ENCODE measurements at places on chromosomes 12 and 14.

DNA sequence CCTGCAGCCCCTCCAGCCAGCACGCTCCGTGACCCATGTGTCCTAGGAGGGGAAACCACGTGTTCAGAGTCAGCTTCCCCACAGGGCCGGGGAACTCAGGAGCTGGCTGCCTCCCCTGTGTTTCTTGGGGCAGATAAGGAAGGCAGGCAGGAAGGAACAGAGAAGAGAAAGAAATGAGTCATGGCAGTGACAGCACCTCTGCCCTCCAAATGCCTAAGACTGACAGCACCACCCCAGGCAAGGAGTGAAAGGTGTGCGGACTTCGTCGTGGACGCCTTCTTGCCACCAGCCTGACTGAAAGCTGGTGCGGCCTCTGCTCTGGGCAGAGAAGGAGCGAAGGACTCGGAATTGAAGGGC lies 167.0 kb upstream of the FKBP4 start:
- DNase-seq: no peak

- DNase-seq: no peak
Measured at GRCh38 chr12:124705545-124706138, 138.2 kb upstream of the NCOR2 start.

- no peak for DNase-seq
Measured at GRCh38 chr12:6335451-6336078, 6.3 kb downstream of the TNFRSF1A start.

GRCh38 chr12:32454075-32454474 lies 54.7 kb downstream of the FGD4 start:
- no peak for DNase-seq

DNA sequence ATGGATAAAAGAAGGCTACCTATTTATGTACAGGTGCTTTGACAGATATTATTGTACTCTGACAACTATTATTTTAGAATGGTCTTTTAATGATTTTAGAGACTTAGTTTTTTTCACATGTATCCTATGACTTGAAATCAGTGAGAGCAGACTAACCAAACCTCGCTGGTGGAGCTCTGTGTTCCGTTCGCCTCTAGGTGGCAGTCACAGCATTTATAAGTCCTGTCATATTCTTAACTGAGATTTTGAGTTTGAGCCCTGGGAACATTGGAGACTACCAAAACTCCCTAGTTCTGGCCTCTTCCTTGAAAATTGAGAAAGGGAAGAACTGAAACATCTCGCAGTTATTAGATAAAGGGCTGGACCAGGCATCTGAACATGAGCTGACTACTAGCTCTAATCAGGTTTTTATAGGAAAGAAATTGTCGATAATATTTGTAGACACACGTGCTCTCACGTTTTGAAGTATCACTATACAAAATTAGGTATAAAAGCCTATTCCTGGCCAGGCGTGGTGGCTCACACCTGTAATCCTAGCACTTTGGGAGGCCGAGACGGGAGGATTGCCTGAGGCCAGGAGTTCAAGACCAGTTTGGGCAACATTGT lies 48.3 kb downstream of the TTLL5 start:
- peak; percentile 79 for DNase-seq

DNA sequence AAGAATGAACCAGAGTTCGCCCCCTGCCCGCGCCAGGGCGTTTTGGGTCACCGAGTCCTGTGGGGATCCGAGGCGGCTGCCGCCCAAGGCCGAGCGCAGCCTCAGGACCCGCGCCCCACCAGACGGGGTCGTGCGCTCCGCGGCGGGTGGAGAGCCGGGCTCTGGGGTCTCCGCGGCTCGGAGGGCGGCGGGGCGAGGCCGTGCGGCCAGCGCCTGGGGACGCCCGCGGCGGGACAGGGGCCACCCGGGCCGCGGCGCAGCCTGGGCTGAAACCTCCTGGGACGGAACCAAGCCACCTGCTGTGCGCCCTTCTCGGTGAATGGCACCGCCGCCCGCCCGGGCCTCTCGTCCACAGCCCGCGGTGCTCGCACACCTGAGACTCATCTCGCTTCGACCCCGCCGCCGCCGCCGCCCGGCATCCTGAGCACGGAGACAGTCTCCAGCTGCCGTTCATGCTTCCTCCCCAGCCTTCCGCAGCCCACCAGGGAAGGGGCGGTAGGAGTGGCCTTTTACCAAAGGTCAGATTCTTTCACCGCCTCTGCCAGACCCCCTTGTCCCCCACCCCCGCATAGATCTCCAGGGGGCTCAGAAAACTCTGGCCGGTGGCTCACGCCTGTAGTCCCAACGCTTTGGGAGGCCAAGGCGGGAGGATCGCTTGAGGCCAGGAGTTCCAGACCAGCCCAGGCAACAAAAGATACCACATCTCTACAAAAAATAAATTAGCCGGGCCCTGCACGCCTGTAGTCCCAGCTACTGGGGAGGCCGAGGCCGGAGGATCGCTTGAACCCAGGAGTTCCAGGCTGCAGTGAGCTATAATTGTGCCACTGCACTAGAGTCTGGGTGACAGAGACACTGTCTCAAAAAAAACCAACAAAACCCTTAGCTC lies 901 bp downstream of the B3GNT4 start:
- DNase-seq: no peak

DNA sequence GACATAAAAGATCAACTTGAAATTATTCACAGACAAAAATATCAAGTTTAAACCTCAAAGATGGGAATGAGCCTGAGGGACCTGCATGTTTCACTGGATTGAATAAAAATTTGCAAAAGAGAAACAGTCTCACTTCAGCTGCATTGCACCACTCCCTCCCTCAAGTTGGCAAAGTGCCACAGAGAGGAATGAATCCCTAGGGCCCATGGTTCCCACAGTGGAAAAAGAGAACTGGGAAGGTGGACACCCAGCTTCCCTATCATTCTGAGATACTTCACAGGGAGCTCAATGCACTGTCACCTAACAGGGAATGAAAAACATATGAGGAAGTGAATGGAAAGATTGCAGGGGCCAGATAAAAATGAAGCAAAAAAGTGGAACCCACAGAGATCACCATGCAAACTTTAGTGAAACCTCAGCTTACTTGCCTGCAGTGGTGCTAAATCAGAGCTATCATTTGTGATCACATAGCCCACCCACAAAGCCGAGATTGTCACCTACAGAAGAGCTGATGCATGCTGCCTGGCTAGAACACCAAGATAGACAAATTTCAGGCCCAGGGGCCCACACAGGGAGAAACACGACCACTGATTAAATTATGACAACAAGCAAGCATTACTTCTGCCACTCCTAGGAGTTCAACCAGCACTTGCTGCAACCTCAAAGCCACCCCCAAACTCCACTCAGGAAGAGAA lies 911.3 kb downstream of the LRFN5 start:
- DNase-seq: no peak

DNA sequence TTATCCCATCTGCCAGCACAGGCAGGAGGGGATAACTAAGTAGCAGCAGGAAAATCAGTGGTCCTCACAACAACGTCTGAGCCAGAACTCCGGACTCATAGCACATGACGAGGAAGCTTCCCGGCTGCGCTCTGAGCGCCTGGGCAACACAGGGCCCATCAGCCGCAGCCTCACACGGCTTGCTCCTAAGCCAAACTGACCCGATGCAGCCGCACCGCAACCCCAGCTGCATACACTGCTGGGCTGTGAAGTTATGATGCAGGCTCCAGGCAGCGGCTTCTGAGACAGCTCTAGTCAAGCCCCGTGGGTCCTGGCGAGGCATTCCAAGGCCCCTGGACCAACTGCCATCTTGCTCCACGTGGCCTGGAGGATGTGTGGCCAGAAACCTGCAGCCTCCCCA lies 28.1 kb downstream of the ZFYVE21 start:
- no peak for DNase-seq

DNA sequence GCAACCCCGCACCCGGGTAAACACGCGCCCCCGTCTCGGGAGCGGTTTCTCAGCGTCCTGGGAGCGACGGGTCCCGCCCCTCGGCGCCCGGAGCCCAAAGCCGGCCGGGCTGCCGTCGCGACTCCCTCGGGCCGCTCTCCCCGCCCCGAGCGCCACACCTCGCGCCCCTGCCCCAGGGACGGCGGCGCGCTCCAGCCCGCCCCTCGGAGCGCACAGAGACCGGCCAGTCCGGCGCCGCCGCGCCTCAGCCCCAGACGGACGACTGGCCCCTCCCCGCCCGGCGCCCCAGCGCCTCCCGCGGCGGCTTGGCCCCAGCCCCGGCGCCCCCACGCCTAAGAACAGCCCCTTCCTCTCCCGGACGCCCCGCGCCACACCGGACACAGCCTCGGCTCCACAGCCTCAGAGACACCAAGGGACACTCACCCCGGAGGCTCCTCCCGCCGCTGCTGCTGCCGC lies 411 bp downstream of the BTBD7 start:
- peak; percentile 68 for DNase-seq

- no peak for DNase-seq
Measured at GRCh38 chr12:1716215-1716862, 25.5 kb downstream of the ADIPOR2 start.

DNA sequence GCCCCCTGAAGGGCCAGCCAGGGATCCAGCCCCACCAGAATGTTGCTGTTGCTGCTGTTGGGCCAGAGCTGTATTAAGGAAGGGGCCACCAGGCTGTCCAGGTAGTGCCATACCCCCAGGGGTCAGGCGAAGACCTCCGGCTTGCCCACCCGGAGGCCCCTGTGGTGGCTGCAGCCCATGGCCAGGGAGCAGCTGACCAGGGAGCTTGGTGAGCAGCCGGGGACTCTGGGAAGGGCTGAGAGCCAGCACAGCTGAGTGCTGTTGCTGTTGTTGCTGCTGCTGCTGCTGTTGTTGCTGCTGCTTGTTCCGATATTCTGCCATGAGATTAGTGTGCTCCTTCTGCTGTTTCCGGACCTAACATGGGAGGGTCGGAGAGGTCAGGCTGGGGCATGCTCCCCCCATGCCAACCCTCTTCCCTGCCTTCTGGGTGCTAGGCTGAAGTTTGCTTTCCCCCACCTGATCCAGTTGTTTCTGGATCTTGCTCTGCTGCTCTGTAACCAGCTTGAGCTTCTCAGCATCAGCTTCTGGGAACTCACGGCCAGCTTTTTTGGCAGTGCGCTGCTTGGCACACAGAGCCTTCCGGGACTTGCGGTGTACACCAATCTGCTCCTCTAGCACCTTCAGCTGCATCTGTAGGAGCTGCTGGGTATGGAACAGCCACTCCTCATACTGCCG lies 15.2 kb upstream of the PRKAG1 start:
- no peak for DNase-seq

- DNase-seq: no peak
Measured at GRCh38 chr14:60565211-60565610, 56.3 kb downstream of the SIX6 start.

- no peak for DNase-seq
Measured at GRCh38 chr14:86462193-86462753, 932.3 kb downstream of the FLRT2 start.

- DNase-seq: no peak
Measured at GRCh38 chr12:68477906-68478305, 132.8 kb upstream of the RAP1B start.

GRCh38 chr12:112599871-112600270 lies 181.1 kb downstream of the PTPN11 start:
- DNase-seq: no peak

GRCh38 chr14:96722736-96723135 lies 74.4 kb upstream of the VRK1 start:
- no peak for DNase-seq

GRCh38 chr14:89085231-89085731 lies 260.8 kb downstream of the TTC8 start:
- peak; percentile 71 for DNase-seq

- DNase-seq: no peak
Measured at GRCh38 chr12:77979597-77980250, 149.0 kb downstream of the NAV3 start.

DNA sequence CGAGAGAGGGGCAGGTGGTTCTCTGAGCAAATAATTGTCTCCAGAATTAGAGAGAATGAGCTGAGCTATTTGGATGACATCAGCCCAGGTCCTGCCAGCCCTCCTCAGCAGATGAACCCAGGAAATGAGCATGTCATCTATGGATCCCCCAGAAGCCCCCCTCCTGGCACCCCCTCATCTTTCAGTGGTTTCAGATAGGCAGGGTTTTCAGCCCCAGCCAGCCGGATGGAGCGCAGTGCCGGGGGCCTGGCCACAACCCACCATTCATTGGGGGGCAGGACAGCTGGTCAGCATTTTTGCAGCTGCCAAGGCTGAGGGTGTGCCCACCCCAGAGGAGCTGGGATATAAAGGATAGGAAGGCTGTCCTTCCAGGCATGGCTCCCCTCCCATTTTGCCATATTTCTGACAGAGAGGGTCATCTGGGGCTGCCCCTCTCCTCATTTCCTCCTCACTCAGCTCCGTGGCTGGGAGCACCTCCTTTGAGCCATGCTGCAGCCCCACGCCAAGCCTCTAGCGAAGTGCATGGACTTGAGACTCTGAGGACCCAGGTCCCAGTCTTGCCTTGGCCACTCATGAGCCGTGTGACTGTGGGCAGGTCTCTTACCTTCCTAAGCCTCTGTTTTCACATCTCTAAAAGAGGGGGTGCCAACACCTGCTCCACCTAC lies 6.0 kb upstream of the KRT71 start:
- no peak for DNase-seq

DNA sequence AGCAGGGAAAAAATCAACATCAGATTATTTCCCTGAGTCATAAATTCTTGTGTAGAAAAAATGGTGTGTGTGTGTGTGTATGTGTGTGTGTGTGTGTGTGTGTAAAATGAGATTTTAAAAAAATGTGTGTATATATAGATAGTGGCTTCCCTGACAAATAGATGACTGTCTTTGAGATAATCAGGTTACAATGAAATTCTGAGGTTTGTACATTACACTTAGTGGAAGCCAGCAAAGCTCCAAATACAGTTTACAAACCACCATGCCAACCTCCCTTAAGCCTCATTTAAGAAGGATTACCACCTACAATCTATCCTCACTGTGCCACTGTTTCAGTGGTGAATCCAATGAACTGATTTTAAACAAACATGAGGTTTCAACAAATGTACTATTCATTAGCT lies 93.8 kb downstream of the MED13L start:
- DNase-seq: no peak

- DNase-seq: no peak
Measured at GRCh38 chr12:79938843-79939242, 3.9 kb upstream of the PPP1R12A start.

GRCh38 chr14:77318006-77318553 lies 2.6 kb downstream of the POMT2 start:
- DNase-seq: no peak

- no peak for DNase-seq
Measured at GRCh38 chr12:99852666-99853065, 132.1 kb downstream of the ANKS1B start.

GRCh38 chr14:60800409-60800808 lies 65.8 kb downstream of the MNAT1 start:
- no peak for DNase-seq

- DNase-seq: no peak
Measured at GRCh38 chr12:111822886-111823285, 19.1 kb upstream of the MAPKAPK5 start.

DNA sequence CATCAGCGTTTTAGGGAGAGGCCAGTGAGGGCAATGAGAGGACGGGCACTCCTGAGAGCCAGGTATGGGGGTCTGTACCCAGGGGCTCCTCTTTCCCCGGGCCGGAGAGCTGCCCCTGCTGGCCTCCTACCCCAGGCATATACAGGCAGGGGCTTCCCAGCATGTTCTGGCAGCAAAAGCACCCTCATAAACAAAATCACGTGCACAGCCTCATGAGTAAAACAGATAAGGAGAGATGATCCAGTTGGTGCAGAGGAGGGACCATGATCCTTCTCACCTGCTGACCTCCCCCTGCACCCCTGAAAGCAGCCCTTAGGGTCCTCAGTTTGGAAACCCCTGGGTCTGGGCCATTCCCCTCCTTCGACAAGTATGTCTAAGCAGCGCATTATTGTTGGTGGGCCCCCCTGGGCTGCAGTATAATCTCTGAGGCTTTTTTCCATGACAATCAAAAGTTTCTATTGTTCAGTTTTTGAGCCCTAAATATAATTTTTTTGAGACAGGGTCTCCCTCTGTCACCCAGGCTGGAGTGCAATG lies 5.0 kb upstream of the KRT4 start:
- DNase-seq: no peak

- no peak for DNase-seq
Measured at GRCh38 chr14:64696355-64696857, 7.8 kb upstream of the PLEKHG3 start.

All from left forelimb (tissue), 1 donor.